Stimulated activated CD8-positive, alpha-beta memory T cell treated with anti-CD3 and anti-CD28 coated beads, Interleukin-7, amount 100 ng/mL, for 24 hours (primary cell): ENCODE measurements at places on chromosomes 7 and 10.

GRCh38 chr10:381805-382204 is 246.6 kb downstream of the ZMYND11 start:
- DNase-seq, result no peak

DNA sequence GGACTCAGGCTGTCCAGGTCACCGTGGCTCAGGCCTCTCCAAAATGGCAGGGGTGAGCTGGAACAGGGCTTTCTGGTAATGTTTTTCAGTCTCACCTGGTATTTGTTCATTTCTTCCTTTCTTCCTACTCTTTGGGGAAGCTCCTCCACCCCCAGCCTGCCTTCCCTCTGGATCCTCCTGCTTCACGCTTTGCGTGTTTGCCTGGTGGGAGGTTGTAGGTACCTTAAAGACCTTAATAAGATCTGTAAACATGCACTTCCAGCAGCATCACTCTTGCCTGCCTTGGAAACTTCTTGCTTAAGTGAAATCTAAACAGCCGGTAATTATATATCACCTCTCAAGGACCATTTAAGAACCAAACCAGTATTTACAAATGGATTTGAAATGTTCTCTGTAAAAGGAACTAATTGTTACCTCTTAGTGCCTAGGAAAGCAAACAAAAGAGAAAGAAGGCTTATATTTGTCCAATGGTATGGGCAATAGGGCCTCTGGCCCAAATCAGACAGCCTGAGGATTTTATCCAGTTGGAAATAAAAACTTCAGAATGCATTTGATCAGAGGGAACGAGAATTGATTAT is 339.9 kb downstream of the CCSER2 start:
- DNase-seq, result no peak

- DNase-seq, result no peak
Observed at GRCh38 chr7:30741289-30741688, 10.6 kb upstream of the INMT start.

- no peak for DNase-seq
Observed at GRCh38 chr10:19906108-19906791, 90.0 kb downstream of the PLXDC2 start.

DNA sequence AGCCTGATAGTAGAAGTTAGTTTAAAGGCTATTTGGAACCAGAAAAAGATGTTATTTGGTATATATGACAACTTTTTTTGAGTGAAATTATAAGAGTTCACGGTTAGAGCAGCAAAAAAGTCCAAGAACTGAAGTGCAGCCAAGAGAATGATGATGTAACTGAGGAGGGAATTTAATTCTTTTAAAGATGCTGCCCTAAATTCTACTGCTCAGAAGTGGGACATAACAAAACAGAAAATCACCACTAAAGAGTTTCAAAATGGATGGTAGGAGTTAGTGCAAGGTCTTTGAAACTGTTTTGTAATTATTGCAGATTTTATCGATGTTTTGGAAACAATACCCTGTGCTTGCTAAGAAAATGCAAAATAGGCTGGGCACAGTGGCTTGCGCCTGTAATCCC is 6.5 kb downstream of the SAMD8 start:
- DNase-seq, result no peak

DNA sequence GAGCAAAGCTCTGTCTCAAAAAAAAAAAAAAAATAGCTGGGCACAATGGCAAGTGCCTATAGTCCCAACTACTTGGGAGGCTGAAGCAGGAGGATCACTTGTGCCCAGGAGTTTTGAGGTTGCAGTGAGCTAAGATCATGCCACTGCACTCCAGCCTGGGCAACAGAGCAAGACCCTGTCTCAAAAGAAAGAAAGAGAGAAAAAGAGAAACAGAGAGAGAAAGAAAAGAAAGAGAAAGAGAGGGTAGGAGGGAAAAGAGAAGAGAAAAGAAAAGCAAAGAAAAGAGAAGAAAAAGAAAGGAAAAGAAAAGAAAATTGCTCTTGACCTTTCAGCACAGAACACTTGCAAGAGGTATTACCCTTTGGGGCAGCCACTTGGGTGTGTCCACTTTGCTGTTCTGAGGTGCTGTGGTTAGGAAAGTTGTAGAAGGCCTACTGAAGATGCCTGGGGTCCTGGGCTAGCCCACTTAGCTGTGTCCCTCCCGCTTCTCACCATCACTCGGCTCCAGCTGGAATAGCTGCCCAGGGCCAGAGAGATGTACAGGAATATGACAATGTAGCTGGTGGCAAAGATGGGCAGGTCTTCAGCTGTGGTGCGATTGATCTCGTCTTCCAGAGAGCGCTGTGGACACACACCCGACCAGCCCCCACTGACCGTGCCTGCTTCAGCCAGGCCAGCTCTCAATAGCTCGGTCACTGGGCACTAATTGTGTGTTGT is 5.6 kb downstream of the NPC1L1 start:
- DNase-seq, result no peak

GRCh38 chr7:1530946-1531262 is 402 bp downstream of the MAFK start:
- no peak for DNase-seq

DNA sequence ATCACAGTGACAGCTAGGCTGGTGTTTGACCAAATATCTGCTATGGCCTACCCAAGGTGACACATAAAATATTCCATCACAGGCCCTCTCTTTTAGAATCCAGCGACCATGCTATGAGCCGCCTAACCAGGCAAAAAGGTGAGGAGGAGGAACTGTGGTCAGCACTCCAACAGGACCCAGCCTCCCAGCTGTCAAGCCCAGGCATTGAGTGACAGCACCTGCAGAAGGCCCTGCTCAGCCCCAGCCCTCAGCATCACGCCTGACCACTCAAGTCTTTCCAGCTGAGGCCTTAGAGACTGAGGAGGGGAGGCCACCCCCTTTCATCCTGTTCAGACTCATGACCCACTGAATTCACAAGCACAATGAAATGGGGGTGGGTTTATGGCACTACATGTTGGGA is 43.0 kb downstream of the CXCL12 start:
- DNase-seq, result no peak
